ENCODE measurements at places on chromosomes 3 and 15.

DNA sequence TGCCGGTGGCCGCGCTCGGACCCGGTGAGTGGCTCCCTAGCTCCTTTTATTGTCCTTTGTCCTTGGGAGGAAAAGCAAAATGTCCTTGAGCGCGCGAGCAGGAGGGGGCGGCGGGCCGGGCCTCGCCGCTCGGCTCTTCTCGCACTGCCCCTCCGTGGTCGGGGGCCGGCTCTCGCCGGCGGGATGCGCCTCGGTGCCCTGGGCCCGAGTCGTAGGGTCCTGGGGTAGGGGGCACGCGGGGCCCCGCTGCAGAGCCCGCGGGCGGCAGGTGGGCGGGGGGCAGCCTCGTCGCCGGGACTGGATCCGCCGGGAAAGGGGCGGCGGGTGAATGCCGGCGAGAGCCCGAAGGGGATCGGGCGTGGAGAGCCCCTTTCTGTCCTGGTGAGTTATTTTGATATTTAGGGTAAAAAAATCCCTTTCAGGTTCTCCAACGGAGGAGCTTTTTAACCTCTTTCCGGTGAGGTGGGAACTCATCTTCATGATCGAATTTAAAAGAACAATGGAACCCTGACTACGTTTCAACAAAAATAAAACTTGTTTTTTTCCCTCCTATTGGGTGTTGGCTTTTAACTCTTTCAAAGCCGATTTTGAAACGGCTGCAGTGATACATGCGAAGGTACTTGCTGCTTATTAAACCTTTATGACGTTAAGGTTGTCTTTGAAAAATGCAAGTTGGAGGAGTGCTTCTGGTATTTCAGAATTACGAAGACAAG is 16.8 kb upstream of the CHD2 start:
- DNase-seq: no peak

DNA sequence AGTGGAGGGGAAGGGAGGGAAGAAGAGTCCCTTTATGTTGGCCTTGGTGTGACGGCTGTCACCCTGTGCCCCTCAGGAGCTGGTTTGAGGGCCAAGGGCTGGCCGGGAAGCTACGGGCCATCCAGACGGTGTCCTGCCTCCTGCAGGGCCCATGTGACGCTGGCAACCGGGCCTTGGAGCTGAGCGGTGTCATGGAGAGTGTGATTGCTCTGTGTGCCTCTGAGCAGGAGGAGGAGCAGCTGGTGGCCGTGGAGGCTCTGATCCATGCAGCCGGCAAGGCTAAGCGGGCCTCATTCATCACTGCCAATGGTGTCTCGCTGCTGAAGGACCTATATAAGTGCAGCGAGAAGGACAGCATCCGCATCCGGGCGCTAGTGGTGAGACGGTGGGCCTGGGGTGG is 8.1 kb upstream of the RCCD1 start:
- no peak for DNase-seq

DNA sequence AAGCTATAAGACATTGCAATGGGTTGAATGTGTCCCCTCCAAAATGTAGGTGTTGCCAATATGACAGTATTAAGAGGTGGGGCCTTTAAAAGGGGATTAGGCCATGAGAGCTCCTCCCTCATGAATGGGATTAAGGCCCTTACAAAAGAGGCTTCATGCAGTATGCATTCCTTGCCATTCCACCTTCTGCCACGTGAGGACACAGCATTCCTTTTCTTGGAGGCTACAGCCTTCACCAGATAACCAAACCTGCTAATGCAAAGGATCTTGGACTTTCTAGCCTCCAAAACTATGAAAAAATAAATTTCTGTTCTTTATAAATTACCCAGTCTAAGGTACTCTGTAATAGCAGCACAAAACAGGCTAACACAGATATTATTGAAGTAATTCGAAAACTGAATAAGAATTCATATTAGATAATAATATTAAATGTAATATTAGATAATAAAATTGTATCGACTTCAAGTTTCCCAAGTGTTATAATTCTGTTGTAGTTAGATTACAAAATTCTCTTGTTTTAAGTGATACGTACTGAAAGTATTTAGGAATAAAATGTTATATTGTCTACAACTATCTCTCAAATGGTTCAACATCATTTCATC is 29.4 kb upstream of the ATP8B4 start:
- no peak for DNase-seq

DNA sequence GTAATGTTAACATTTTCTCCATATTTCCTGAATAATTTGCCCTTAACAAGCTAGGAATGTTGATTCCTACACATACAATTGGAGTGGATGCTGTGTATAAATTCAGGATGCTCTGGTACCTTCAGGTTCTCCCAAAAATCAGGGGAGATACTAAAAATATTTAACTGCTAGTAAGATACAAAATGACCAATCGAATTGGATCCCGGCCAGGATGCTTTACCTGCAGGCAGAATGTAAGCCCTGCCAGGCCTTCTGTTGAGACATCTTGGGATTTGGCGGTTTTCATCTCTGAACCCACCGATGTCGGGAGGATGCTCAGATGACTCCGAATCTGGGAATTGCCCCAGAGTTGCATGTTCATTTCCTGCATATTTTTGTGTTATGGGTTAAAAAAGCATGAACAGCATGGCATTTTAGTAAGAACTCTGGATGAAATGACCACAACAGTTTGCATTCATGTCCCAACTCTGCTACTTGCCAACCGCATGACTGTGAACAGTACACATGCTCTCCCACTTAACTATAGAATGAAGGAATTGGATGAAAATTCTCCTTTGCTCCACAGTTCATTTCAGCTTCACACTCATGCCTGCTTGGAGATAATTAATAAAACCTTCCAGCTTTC is 241.4 kb upstream of the TBL1XR1 start:
- DNase-seq: no peak

- DNase-seq: peak; percentile 37
Measured at GRCh38 chr15:63372018-63372705, 9.5 kb downstream of the CA12 start.

GRCh38 chr3:160065786-160066185 is 77.2 kb downstream of the IL12A start:
- no peak for DNase-seq

DNA sequence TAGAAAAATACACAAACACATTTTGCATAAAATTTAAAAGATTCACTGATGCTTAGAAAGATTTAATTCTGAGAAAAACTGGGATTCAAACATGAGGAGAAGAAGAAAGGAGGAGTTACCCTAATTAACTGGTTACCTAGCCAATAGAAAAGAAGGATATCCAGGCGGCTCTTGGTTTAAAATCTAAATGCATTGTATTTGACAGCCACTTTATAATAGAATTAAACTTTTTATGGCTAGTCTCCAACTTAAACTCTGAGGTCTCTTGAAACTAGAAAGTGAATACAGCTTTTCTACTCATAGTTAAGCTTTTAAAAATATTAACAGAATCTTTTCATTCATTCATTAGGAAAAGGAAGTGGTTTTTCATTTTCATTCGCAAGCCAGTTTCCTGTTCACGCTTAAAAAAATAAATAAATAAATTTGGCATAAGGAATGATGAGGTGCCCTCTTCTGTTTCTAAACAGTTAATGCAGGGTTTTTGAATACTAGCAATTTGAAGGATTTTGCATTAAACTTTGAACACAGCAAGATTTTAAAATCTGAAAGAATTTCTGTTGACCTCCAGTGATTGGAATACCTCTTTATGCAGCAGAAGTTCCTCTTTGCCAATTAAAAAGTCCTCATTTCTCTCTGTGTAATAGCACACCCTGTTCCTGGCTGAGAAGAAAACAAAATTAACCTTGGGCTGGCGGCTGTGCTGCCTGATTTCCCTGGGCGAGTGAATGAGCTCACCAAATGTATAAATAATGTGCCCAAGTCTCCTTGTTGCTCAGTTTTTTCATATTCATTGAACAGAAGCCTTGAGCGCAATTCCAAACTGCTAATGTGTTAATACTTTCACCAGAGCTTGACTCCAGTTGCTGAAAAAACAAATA is 105.1 kb downstream of the ZMAT3 start:
- DNase-seq: peak; percentile 1

DNA sequence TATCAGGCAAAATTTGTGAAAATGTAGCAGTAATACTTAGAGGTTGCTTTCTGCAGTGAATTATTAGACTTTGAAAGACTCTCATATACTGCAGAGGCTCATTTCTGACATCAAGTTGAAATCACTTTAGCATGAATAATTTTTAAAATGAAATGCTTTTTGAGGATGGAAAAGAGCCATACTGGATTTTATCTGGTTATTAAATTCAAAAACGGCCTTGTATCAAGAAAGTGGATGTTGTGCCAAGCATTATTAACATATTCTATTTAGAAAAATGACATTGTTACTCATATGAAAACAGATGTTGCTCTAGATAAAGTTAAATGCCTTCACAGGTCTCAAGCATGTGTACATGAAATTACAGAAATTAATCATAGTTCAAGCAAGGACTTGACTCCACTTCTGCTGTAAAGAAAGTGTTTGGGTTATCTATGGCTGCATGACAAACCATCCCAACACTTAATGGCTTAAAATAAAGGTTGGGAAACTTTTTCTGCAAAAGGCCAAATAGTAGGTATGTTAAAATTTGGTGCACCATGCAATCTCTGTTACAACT is 64.5 kb upstream of the ZNF280D start:
- no peak for DNase-seq

- no peak for DNase-seq
Measured at GRCh38 chr3:109852283-109852682, 514.9 kb upstream of the DPPA4 start.

GRCh38 chr3:46711760-46712159 is 5.9 kb downstream of the PRSS50 start:
- DNase-seq: no peak

GRCh38 chr15:89423981-89424380 is 72.4 kb downstream of the RHCG start:
- DNase-seq: no peak

GRCh38 chr3:64559588-64559987 is 128.2 kb downstream of the ADAMTS9 start:
- no peak for DNase-seq

- DNase-seq: no peak
Measured at GRCh38 chr3:141111364-141112155, 60.4 kb downstream of the SPSB4 start.

DNA sequence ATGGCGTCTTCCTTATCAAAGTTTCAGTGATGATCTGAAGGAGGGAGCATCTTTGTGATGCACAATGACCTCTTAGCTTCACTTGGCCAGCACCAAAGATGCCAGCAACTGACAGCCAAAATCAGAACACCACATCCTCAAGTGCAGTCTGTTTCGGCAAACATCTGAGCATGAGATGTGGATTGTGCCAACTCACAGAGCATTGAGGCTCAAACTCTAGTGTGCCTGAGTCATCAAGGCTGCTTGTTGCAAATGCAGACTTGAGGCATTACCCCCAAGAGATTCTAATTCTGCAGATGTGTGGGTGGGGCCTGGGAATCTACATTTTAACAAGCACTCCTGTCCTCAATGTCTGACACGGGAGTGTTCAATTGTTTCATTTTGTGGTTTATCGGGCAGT is 35.8 kb downstream of the ABHD5 start:
- no peak for DNase-seq

- no peak for DNase-seq
Measured at GRCh38 chr3:30520699-30521098, 85.7 kb upstream of the TGFBR2 start.

DNA sequence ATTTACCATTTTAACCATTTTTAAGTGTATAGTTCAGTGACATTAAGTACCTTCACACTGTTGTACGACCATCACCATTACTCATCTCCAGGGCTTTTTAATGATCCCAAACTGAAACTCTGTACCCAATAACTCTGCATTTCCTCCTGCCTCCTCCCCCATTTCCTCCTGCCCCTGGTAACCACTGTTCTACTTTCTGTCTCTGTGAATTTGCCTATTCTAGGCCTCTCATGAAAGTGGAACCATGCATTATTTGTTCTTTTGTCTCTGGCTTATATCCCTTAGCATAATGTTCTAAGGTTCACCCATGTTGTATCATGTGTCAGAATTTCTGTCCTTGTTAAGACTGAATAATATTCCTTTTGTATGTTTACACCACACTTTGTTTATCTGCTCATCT is 154.2 kb downstream of the MECOM start:
- no peak for DNase-seq

DNA sequence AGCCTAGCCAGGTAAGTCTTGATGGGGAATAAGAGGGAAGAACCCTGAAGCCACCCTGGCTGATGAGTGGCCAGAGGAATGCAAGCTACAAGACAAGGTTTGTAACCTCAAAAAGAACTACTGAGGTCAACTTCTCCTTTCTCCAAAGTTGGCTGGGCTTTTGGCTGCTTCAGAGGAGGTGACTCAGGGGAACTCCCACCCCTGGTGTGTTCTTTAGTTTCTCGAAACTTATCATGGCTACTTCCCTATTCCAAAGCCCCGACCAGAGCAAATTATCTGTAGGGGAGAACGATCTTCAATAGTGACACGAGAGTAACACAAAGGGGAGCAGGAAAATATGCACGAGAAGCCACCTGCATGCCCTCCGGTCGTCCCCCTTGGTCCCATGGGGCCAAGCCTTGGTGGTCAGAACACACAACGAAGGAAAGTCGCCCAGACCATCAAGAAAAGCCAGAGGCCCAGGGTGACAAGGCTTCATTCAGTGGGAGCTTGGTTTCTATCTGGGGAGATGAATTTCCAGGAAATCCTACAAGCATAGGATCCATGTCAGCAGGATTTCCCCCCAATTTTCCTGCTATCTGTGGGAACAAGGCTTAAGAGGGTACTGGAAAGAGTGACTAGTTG is 6.5 kb upstream of the BCL2A1 start:
- no peak for DNase-seq

DNA sequence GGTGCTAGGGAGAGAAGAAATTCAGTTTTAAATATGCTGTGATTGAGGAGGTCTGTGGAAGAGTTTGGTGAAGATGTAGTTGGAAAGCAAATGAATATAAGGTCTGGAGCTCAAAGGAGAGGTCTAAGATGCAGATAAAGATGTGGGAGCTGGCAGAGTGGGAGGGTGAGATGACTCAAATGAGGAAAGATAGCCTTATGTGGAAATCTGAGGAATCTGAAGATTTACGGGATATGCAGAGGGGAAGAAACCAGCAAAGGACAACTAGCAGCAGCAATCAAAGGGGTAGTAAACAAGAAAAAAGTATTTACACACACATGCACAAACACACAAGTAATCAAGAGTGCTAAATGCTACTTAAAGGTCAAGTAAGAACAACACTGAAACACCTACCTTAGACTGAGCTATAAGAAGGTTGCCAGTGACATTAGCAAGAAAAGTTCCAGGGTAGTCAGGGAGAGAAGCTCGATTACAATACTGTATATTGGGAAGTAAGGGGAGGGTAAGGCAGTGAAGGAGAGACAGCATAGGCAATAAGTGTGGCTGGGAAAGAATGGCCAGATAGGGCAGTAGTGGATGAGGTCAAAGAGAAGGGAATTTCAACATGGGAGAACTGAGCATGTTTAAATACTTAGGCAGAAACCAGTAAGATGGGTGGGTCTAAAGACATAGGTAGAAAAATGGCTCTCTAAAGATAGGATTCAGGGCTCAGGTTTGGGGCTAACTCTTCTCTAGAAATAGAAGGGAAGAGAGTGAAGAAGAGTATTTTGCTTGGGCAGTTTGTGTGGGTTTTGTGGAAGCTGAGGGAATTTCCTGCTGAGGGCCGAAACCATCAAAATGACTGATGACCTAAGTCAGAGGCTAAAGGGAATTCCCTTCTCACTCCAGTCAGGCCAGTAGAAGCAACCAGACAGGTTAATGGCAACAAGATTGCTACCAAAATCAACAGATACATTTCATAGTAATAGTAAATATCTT is 8.9 kb downstream of the CMTM6 start:
- no peak for DNase-seq

- no peak for DNase-seq
Measured at GRCh38 chr3:125011941-125012340, 43.9 kb downstream of the HEG1 start.

Data from caudate nucleus (tissue), 63 donors.